ENCODE measurements at places on chromosomes 13 and 19. TPM values are rescaled to one million over a fixed set of nuclear protein-coding genes. Genes with fewer than 3 reads are reported as not detected.

Gene GARIN5A
- total RNA-seq: 2.4 TPM

Gene SPTBN4
- 0.76 TPM for total RNA-seq

Gene PSG7
- not detected for total RNA-seq

Gene PEAK3
- 0.18 TPM for total RNA-seq

Gene ONECUT3
- not detected for total RNA-seq
